Motor neuron (in vitro differentiated cells): ENCODE measurements at places on chromosomes 6 and 20. TPM values are rescaled to one million over a fixed set of nuclear protein-coding genes. Genes with fewer than 3 reads are reported as not detected.

DYNLRB1 gene
- total RNA-seq = 168 and 188 TPM in 2 replicates

SLC17A2 gene
- 0.14 and 0.15 TPM in 2 replicates for total RNA-seq

TMEM217 gene
- 2.6 TPM in 2 replicates for total RNA-seq

EYS gene
- 1.1 and 1.2 TPM in 2 replicates for total RNA-seq

NTSR1 gene
- 0.59 and 1.0 TPM in 2 replicates for total RNA-seq

DNA sequence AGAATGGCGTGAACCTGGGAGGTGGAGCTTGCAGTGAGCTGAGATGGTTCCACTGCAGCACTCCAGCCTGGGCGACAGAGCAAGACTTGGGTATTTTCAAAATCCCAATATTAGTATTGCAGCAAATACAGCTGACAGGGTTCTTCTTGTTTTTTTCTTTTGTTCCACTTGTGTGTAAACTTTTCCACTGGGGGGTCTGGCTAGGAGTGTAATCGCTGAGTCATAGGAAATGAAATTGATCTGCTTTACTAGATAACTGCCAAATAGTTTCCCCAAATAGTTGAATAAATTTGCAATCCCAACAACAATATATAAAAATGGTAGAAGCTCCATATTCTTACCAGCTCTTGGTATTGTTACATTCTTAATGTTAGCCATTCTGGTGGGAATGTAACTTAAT is 526.0 kb upstream of the SOX4 start:
- ATAC-seq = no peak

- no peak for ATAC-seq
These were observed 212.4 kb upstream of the ARID1B start for GRCh38 chr6:156564807-156565149.

DNA sequence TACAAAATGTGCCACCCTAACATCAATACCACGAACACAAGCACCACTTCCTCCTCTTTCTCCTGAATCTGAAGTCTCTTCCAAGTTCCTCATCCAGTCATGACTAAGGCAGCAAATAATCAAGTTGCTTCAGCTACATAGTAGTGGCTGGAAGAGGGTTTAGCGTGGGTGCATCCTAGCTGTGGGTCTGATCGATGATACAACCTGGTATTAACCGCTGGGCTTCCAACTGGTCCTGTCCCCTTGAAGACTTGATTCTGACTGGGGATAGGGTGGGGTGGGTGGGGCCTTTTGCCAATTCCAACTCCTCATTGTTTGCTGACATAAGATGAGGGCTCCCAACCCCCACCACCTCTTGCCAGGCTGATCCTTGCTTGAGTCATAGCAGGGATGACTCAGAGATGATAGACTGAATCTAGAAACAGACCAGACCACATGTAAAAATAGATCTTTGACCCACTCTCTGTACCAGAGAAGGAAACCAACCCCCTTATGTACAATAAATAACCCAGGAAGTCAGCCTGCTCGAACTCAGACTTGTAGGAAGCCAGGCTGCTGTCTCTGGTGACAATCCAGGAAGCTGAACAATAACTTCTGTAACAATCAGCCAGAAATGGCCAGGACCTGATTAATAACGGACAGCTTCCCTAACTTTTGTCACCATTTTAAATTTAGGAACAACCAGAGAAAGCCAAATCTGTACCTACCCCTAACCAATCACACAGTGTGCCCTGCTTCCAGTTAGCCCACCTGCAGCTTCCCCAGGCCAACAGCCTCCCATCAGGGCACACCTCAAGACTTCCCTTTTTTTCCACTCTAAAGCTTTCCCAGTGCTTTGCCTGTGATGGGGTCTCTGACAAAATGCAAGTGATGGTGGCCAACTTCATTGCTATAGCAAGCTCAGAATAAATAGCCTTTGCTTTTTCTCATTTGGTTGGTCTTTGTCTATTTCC is 68.9 kb upstream of the FAM184A start:
- peak; percentile 83 for ATAC-seq

- no peak for ATAC-seq
These were observed 11.7 kb downstream of the VNN2 start for GRCh38 chr6:132746048-132746447.

GRCh38 chr20:44703183-44703925 is 11.8 kb upstream of the CCN5 start:
- no peak for ATAC-seq

- ATAC-seq = peak; percentile 98
These were observed 670.9 kb downstream of the QKI start for GRCh38 chr6:164085091-164086075.

- ATAC-seq = no peak
These were observed 5.5 kb downstream of the DYNLT1 start for GRCh38 chr6:158639056-158639455.

DNA sequence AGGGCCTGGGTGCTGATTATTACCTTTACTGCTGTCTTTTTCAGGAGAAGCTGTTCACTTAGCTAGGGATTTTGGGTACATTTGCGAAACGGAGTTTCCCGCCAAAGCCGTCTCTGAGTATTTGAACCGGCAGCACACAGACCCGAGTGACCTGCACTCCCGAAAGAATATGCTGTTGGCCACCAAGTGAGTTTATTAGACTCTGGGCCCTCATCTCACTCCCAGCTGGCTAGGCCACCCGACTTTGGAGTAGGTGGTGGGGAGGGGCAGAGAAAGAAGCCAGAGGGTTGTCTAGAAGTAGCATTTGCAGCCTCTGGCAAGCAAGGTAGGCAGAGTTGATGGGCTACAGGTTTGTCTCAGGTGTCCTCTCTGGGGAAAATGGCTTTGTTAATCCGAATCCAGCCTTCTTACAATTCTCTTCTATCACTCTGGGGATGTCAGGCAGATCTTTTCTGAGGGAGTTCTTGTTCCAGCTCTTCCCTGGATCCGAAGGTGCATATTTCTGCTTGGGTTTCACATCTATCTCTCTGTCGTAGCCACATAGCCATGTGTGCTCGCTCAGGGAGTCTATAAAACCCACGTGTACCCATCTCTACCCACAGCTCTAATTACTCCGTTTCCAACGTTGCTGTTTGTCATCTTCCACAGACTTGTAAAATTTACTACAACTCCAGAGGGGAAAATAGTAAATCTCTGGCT is 21.6 kb downstream of the TFAP2B start:
- ATAC-seq = no peak

GRCh38 chr6:48087448-48087847 is 23.5 kb downstream of the PTCHD4 start:
- no peak for ATAC-seq

DNA sequence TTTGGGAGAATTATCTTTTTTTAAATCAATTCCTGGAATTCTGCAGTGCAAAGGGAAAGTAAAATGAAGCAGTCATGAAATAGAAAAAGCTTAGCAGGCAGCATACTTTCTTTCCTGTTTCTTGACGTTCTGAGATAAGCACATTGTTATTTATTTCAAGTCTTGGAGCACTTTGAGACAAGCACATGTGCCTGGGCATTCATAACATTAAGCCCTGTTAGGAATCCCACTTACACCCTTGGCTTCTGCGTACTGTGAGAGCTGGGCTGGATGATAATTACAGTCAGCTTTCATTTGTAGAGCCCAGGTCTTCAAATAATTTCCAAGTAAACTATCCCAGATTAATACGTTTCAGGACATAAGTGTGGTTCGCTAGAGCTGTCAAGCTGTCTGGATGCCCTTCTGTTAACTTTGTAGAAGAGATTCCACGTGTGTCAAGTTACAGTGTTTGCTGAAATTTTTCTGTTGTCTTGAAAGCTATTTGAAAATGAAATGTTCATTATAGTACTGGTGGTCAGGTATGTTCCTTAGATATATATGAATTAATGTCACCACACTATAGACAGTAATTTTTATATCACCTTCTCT is 8.9 kb downstream of the FARS2 start:
- no peak for ATAC-seq

DNA sequence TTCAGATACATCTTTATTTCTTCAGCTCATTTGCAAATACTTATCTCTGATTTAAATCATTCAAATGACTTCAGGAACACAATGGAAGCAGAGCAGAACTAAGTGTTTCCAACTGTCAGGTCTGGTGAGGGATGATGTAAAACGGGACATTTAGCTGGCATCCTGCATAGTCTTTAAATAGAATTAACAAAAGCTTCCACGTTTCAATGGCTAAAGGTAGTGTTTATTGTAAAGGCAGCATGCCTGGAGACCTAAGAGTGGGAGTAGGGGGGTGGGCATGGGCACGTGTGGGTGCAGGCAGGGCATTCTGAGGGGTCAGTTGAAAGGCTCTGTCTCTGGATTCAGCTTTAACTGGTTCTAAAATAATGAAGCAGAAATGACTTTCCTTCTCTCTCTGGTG is 174.9 kb downstream of the PLCB1 start:
- peak; percentile 55 for ATAC-seq

DNA sequence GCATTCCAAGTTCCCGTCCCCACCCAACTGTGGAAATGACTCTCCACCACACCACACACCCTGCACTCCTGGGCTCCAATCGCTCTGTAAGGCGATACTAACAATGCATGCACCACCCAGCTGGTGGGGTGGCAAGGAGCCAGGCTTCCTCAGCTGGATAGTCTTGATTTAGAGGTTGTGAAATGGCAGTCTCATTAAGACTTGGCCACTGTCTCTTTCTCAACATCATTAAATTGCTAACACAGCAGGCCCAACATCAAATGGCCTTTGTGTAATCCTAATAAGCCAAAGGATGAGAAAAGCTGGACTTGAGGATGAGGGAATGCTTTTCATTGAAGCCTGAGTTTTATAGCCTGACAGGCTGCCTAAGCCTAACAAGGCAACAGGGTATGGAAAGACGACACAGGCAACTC is 223.7 kb downstream of the GMDS start:
- ATAC-seq = peak; percentile 94

DNA sequence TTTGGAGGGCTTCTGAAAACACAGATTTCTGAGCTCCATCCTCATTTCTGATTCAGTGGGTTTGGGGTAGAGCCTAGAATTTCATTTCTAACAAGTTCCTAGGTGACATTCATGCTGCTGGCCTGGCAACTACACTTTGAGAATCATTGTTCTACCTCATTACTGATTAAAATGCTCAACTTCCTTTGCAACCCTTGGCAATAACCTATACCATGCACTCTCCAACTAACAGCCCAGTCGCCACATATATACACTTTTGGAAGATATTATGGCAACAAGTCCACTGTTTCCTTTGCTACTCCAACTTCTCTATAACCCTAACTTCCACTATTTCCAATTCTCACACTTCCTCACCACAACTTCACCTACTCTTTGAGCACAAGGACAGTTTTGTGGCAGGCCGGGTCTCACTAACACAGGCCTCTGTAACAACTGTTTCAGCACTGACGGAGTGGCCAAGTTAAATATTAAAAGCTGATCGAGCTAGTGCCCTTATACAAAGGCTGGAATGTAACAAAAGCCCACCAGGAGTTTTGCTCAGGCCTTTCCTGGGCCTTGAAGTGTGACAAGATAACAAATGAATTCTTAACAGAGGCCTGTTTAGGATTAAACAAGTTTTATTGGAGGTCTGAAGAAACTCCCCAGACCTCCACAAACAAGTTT is 32.1 kb upstream of the RAB23 start:
- ATAC-seq = no peak

DNA sequence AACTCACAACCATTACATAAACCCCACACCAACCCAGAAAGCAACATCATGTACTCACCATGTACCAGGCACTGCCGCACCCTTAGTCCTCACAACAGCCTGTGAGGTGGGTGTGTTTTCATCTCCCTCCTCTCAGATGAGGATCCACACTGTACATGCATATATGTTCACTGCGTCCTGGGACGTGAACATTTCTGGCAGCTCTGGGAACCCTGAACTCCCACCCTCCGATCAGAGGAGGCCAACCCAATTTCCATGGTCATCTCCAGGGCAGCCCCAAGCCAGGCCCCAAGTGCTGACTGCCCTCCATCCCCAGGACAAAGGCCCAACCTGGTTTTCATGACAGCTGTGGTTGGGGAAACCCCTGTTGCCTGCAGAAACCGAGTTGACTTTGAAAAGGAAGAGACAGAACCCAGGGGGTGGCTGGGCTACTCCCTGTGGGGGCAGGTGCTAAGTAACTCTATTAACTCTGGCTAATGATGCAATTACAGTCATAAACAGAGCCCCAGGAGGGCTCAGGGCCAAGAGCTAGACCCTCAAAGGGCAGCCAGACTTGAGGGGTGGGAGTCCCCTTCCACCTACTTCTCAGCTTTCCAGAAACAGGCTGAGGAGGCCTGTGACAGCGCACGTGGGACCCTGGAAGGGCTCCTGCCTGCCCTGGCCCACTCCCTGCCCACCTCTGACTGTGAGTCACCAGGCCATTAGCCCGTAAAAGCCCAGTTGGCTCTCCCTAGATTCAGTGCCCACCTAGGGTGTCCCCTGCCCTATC is 2.6 kb downstream of the TFEB start:
- no peak for ATAC-seq

DNA sequence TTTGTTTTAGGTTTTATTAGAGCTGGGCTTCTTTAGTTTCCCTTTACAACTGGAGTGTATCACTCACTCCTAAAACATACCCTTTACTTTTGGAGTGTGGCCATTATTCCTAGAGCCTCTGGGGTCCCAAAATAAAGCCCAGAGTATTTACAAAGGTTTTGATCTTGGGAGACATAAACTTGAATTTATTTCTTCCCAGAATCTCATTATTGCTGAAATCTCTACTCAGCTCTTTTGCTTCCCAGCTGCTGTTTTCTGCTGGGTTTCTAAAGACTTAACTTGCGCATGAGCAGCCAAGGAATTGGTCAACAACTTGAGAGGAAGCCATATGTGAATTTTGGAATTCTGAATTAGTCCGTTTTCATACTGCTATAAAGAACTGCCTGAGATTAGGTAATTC is 94.5 kb upstream of the NRSN1 start:
- no peak for ATAC-seq

- ATAC-seq = no peak
These were observed 2.5 kb downstream of the ZBTB46 start for GRCh38 chr20:63828545-63828944.

GRCh38 chr6:11093626-11094410 is at the start of gene SMIM13:
TSS of gene SMIM13 (plus strand) at chr6:11093834. CDS start at chr6:11094314, 480 bp downstream.
- peak; percentile 97 for ATAC-seq

DNA sequence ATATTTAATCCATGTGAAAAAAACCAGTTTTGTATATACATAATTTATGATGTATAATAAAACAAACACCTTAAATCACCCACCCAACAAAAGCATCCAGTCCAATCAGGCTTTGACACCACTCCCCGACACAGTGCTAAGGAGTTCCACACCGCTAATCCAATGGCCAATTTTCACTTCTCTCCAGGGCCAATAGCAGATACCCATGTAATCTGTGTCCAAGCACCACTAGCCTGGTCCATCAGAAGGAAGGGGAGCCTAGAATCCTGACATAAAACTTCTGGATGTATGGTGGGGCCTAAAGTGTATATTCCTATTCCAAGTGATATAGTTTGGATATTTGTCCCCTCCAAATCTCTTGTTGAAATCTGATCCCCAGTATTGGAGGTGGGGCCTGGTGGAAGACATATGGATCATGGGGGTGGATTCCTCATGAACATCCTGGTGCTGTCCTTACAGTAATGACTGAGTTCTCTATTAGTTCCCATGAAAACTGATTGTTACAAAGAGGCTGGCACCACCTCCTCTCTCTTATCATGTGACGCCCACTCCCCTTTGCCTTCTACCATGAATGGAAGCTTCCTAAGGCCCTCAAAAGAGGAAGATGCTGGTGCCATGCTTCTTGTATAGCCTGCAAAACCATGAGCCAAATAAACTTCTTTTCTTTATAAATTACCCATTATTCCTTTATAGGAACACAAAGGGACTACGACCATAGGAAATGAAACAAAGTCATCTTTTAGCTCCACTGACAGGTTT is 20.8 kb downstream of the RALGAPA2 start:
- ATAC-seq = peak; percentile 46
